ENCODE measurements at places on chromosomes 6 and 20.
A peak's percentile ranks its signal among the peaks of the same experiment; 100 is the strongest.

GRCh38 chr20:20734475-20734948, 22.1 kb upstream of the RALGAPA2 start:
- no peak for DNase-seq

- DNase-seq = no peak
Observed at GRCh38 chr20:31721408-31722256, 1.0 kb downstream of the BCL2L1 start.

- no peak for DNase-seq
Observed at GRCh38 chr20:34675993-34676641, 775 bp downstream of the PIGU start.

- DNase-seq = no peak
Observed at GRCh38 chr6:6331393-6331792, 10.9 kb upstream of the F13A1 start.

GRCh38 chr6:126341126-126341525, 1.2 kb downstream of the CENPW start:
- DNase-seq = no peak

DNA sequence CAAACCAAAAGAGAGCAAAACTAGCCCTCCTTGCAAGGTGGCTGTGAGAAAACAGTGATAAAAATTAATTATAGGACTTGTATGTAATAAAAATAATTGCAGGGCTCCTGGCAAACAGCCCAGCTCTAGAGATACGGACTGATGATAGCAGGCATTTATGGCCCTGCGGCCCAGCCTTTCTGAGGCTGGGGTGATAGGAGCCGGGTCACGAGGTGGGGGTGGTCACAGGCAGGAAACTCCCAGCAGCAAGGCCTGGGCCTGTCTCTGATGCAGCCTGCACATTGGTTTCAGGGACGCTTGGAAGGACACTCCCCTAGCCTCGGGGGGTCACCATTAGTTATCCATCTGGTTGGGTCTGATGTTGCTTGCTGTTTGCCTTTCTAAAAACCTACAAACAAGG, 18.7 kb upstream of the TTPAL start:
- DNase-seq = no peak

- DNase-seq = no peak
Observed at GRCh38 chr6:70180901-70181599, 121.8 kb downstream of the COL9A1 start.

DNA sequence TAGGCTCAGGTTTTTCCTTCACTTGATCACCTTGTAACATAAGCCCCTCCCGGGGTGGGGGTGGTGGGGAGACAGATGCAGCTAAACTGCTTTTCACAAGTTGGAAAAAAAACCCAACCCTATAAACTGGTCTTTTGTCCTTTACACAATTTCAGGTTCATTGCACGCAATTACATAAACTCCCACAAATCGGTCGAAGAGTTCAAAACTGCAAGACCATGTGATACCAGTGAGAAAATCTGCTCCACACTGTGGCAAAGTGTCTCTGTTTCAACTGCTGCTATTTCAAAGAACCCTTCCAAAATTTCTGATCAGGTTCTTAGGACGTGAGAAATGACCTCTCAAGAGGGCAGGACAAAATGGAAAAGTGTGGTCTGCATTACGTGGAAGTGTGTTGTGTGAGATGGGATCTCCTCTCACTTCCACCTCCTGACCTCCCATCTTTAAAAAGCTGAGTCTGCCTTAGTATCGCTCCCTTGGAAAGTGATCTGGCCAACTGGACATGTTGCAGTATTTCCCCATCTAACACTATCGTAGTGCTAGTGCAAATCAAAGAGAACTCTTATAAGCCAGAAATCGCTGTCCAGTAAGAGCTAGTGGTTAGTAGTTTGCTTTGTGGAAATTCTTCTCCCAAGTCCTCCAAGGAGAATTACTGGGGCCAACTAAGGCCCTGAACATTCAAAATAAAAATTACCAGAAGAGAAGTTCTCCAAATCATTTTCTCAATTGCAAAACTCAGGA, 60.1 kb downstream of the PRND start:
- no peak for DNase-seq

- DNase-seq = no peak
Observed at GRCh38 chr20:51729771-51730170, 38.4 kb downstream of the ATP9A start.

DNA sequence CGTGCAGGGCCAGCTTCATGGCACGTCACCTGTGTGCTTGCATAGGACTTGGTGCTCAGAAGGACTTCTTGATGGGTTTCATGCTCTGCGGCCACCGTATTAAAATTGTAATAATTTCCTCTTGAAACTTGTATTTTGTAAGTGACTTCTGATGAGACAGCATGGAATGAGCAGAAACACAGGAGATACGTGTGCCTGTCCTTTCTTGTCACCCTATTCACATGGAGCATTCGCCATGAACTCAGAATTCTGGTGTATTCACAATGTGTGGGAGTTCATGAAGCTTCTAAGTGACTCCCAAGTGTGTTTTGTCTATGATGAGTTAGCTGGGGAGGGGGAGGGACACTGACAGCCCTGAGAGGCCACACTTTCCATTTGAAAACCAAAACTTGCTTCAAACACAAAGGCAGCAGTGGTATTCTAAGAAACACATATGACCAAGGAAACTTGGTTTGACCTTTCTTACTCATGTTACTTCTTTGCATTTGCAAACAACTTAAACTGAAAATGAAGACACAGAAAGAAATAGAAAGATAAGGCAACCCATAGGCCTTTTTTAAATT, 92.1 kb upstream of the NEDD9 start:
- DNase-seq = peak; percentile 24

- DNase-seq = peak; percentile 25
Observed at GRCh38 chr6:158784505-158784904, 34.7 kb downstream of the EZR start.

- DNase-seq = no peak
Observed at GRCh38 chr20:1721687-1722512, 64.3 kb upstream of the SIRPG start.

- DNase-seq = no peak
Observed at GRCh38 chr6:36848658-36849441, 9.6 kb upstream of the CPNE5 start.

DNA sequence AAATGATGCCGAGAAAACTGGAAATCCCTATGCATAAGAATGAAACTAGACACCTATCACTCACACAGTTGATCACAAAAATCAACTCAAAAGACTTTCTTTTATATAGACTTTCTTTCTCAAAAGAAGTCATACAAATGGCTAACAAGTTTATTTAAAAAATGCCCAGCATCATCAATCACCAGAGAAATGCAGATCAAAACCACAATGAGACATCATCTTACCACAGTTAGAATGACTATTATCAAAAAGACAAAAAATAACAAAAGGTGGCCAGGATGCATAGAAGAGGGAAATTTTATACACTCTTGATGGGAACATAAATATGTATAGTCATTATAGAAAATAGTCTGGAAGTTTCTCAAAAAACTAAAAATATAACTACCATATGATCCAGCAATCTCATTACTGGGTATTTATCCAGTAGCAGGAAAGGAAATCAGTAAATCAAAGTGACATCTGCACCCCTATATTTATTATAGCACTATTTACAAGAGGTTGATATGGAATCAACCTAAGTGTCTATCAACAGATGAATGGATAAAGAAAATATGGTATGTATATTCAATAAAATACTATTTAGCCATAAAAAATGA, 3.4 kb upstream of the RNF217 start:
- DNase-seq = no peak

DNA sequence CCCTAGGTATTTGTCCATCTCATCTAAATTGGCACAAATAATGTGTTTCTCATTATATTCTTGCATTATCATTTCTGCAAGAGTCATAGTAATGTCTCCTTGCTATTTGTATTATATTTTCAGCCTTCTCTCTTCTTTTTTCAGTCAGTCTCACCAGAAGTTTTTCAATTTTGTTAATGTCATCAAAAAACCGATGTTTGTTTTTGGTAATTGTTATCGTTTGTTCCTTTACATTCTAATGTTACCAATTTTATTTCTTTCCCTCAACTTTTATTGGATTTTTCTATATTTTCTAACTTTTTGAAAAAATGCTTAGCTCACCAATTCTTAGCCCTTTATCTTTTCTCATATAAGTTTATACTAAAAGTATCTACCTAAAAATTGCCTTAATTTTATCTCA, 82.2 kb upstream of the NRSN1 start:
- DNase-seq = no peak

GRCh38 chr20:9408422-9409300, 105.7 kb upstream of the LAMP5 start:
- peak; percentile 69 for DNase-seq

- DNase-seq = no peak
Observed at GRCh38 chr6:35586542-35586941, 73.8 kb upstream of the TULP1 start.

DNA sequence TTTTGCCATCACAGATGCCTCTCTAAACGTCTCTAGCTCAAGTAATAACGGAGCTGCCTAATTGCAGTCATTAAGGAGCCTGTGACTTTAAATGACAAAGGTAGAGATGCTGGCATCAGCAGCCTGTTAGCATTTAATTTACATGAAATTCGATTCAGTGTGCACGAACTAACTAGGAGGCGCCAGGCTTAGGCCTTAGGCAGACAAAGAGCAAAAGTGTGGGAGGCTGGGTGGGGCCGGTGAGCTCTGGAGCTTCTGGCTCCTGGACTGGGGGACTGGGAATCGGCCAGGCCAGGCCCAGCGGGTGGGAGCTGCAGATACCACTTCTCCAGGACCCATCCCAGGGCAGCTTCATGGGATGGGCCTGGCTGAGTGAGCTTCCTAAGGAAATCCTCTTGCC, 170.0 kb upstream of the AGPAT4 start:
- no peak for DNase-seq

GRCh38 chr6:148311966-148312669, 30.5 kb upstream of the SASH1 start:
- DNase-seq = no peak

DNA sequence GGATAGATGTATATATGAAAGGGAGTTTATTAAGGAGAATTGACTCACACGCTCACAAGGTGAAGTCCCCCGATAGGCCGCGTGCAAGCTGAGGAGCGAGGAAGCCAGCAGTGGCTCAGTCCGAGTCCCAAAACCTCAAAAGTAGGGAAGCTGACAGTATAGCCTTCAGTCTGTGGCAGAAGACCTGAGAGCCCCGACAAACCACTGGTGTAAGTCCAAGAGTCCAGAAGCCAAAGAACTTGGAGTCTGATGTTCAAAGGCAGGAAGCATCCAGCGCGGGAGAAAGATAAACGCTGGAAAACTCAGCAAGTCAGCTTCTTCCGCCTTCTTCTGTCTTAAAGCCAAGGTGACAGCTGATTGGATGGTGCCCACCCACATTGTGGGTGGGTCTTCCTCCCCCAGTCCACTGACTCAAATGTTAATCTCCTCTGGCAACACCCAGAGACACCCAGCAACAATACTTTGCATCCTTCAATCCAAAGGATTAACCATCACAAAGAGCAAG, 102.6 kb upstream of the GJE1 start:
- DNase-seq = peak; percentile 48

GRCh38 chr6:128259730-128260685, 260.4 kb downstream of the PTPRK start:
- DNase-seq = no peak

DNA sequence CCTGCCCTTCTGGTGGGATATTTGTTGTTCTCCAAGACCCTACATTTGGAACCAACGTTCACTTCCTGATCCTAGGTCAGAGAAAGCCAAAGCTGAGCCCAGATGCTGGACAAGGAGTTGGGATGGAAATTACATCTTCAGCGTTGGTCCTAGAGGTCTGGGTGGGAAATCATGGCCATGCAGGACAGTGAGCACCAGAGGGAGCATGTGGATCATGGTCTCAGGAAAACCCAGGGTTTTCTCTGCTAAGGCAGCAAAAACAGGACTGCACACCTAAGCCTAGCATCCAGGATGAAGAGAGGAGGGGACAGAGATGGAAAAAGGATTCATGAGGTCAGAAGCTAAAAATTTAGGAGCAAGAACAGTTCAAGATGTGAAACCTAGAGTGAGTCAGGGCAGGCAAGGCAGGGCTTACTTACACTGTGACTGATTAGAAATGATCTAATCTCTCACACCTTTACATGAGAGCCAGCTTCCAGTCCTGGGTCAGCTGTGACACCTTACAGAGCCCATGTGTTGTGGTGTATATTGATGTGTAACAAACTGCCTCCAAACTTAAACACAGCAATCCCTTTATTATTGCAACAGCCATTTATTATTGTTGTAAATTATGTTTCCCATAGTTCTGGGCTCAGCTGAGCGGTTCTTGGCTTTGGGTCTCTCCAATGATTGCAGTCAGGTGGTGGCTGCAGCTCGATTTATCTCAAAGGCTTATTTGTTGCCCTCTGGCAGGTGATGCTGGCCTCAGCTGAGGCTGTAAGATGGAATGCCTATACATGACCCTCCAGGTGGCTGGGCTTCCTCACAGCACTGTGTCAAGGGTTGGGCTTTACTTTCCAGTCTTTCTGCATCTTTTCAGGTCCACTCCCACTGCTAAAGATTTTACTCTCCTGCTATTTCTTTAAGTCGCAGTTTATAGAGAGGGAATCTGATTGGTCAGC, 6.5 kb downstream of the C20orf202 start:
- no peak for DNase-seq

DNA sequence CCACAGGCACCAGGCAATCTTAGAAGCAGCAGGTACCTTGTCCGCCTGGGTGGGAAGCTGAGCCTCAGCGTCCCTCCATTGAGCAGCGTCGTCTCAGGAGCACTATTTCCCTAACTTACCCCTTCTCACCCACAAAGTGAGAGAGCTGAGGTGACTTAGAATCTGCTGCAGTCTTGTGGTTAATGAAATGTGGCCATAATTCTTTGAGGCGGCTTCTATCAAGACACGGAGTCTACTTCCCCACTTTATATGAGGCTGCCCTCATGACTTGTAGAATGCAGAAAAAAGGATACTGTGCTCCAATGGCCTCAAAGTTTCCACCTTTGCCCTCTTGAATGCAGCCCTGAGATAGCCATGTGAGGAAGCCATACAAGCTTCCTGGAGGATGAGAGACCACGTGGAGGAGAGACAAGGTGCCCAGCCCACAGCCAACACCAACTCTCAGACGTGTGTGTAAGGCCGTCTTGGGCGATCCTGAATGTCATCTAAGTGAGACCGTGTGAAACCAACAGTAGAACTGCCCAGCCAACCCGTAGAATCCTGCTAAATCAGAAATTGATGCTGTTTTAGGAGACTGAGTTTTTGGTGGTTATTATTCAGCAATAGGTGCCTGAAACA, 9.1 kb upstream of the TAGAP start:
- DNase-seq = no peak

- DNase-seq = no peak
Observed at GRCh38 chr20:58652606-58653294, 1.7 kb downstream of the STX16 start.

DNA sequence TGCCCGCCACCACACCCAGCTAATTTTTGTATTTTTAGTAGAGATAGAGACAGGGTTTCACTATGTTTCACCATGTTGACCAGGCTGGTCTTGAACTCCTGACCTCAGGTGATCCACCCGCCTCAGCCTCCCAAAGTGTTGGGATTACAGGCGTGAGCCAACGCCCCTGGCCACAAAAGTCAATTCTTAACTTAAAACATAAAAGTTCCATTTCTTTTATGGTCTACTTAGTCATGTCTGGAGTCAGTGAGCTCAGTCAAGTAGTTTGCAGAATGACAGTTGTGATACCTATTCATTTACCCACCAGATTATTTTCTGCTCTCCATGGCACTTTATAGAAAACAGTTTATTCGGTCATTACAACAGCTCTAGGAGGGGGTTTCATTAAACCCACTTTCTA, 103.1 kb upstream of the ESR1 start:
- DNase-seq = no peak

GRCh38 chr6:56689114-56689513, 46.4 kb upstream of the DST start:
- no peak for DNase-seq

All from brain microvascular endothelial cell (primary cell).